ENCODE measurements at places on chromosomes 12 and 14.

- DNase-seq: no peak
Measured at GRCh38 chr14:68261092-68261842, 441.7 kb downstream of the RAD51B start.

- DNase-seq: peak; percentile 13
Measured at GRCh38 chr12:85468356-85469157, 188.5 kb downstream of the ALX1 start.

GRCh38 chr12:58757422-58757821, 162.9 kb downstream of the LRIG3 start:
- no peak for DNase-seq

DNA sequence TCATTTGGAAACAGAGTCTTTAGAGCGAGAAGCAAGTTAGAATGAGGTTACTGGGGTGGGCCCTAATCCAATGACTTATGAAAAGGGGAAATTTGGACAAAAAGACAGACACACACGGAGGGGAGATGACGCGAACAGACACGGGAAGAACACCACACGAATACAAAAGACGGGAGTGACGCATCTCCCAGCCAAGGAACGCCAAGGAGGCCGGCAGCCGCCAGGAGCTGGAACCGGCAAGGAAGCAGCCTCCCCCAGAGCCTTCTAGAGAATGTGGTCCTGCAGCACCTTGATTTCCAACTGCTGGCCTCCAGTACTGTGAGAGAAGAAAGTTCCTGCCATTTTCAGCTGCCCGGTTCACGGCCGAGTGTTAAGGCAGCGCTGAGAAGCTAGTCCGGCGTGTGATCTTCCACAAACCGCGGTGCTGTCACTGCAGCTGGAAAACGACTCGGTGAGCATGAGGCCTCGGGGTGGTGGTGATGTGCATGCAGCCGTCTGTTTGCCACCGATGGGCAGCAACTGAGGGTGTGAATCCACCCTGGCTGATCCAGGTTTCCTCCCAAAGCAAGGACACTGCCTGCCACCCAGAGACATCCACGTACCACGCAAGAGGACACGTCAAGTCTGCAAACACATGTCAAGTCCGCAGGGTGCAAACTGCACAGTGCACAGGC, 124.5 kb downstream of the NCOR2 start:
- no peak for DNase-seq

GRCh38 chr14:95163132-95163531, 5.8 kb upstream of the DICER1 start:
- DNase-seq: no peak

DNA sequence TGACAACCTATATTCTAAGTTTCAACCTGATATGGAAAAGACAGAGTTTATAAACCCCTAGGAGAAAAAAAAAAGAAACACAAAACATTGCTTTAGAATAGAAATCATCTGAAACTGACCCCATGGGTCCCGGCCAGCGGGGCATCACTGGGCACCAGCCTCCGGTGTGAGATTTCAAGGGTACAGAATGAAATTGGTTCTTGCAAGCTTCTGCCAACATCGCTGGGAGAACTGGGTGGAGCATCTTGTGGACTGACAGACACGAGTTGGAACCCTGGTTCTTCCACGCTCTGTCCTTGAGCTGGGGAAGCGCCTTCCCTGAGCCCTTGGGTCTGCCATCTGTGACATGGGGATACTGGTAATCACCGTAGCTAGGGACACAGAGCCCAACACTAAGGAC, 173.6 kb downstream of the PHETA1 start:
- DNase-seq: no peak

DNA sequence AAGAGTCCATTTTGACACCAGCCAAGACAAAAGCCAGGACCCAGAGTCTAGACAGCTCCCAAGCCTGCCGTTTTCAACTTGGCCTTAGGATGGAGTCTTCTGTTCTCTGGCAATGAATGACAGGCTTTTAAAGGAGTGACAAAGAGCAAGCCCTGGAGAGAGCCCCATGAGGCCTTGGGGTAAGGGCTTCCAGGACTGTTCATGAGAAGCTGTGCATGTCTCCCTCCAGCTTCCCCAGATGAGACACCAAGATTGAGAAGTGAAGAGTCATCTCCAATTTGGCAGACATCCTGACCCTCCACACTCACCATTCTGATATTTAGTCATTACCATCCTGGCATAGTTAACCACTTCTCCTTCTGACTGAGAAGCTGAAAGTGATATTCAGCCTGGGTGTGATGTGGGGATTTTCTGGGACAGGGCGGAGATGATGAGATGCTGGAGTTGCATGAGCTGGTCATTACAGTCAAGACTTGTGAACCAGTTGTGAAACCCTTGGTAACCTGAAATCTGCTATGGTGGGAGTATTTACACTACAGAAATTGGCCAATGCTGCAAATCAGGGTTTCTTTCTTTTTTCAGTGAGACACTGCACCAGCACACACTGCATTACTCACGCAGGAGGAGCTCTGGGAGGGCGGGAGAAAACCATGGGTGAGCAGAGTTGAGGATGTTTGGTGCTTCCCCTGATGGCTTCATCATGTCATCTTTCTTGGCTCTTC, 77.8 kb downstream of the VCPKMT start:
- DNase-seq: peak; percentile 65

- DNase-seq: no peak
Measured at GRCh38 chr12:91178139-91178561, 4.5 kb downstream of the DCN start.

DNA sequence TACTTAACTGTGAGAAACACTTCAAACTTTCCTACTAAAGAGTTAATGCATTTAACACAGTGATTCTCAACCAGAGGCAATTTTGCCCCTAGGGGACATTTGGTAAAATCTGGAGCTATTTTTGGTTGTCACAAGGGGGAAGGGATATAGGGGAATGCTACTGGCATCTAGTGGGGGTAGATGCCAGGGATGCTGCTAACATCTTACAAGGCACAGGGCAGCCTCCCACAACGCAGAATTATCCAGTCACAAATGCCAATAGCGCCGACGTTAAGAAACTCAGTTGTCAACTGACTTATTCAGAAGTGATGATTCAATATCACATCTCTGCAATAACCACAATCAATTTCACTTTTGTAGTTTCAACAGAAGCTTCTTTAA, 2.0 kb downstream of the EEA1 start:
- peak; percentile 31 for DNase-seq

All from stimulated activated CD4-positive, alpha-beta T cell treated with anti-CD3 and anti-CD28 coated beads, Interleukin-12 subunit alpha, Interleukin-12 subunit beta, amount 100 ng/mL, for 24 hours (primary cell).